ENCODE measurements at places on chromosomes 16 and 17.

DNA sequence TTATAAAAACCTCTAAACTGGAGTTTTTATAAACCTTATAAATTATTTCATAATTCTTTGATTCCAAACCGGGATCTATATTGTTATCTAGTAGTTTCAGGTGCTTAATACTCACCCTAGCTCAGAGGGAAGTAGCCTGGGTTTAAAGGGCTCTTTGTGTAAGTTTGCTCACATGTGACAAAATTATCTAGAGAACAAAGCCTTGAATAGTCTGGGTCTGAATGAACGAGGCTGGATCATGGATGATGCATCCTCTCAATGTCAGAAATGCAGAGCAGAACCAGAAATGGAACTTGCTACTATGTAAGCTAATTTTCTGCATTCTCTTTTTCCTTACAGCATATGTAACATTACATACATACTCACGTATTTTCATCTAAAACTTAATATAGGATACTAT lies 103.9 kb upstream of the NETO2 start:
- no peak for DNase-seq

DNA sequence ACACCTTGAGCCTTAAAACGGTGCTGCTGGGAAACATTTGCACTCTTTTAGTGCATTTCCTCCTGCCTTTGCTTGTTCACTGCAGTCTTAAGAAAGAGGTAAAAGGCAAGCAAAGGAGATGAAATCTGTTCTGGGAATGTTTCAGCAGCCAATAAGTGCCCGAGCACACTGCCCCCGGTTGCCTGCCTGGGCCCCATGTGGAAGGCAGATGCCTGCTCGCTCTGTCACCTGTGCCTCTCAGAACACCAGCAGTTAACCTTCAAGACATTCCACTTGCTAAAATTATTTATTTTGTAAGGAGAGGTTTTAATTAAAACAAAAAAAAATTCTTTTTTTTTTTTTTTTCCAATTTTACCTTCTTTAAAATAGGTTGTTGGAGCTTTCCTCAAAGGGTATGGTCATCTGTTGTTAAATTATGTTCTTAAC lies 4.4 kb downstream of the SOX9 start:
- DNase-seq = no peak

GRCh38 chr16:58384437-58385055 lies 7.7 kb upstream of the GINS3 start:
- no peak for DNase-seq

GRCh38 chr16:88331989-88332920 lies 50.5 kb upstream of the ZNF469 start:
- peak; percentile 100 for DNase-seq

GRCh38 chr16:69860233-69861231 lies 90.6 kb upstream of the CLEC18A start:
- DNase-seq = no peak

GRCh38 chr16:55499951-55500529 lies 8.8 kb upstream of the LPCAT2 start:
- DNase-seq = peak; percentile 98

GRCh38 chr17:74274060-74274708 lies at the start of gene DNAI2:
DNAI2 (plus strand) TSS chr17:74274234; CDS start chr17:74281818, 7,584 bp downstream.
- DNase-seq = no peak

- peak; percentile 8 for DNase-seq
Measured at GRCh38 chr16:9837481-9837880, 344.7 kb downstream of the GRIN2A start.

- DNase-seq = no peak
Measured at GRCh38 chr17:48597778-48598631, 4.4 kb upstream of the HOXB5 start.

DNA sequence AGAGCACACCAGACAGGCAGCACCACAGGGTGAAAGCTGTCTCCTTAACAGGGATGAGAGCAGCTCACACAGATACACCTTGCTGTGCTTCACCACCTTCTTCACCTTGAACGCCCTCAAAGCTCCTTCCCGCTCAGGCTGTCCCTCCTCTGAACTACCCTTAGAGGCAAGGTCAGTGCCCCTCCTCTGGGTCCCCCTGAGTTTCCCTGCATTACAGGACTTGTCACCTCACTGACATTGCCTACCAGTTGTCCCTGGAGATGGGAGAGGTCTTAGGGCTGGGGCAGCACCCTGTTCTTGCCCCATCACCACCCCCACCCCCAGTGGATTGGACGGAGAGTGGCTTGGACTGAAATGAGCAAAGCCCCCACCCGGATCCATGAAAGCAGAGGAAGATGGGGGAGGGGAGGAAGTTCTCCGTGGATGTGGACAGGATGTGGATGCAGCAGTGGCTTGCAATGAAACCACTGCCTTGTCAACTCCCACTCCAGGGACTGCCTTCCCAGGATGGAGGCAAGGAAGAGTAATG lies 73.2 kb upstream of the CDH5 start:
- DNase-seq = no peak

DNA sequence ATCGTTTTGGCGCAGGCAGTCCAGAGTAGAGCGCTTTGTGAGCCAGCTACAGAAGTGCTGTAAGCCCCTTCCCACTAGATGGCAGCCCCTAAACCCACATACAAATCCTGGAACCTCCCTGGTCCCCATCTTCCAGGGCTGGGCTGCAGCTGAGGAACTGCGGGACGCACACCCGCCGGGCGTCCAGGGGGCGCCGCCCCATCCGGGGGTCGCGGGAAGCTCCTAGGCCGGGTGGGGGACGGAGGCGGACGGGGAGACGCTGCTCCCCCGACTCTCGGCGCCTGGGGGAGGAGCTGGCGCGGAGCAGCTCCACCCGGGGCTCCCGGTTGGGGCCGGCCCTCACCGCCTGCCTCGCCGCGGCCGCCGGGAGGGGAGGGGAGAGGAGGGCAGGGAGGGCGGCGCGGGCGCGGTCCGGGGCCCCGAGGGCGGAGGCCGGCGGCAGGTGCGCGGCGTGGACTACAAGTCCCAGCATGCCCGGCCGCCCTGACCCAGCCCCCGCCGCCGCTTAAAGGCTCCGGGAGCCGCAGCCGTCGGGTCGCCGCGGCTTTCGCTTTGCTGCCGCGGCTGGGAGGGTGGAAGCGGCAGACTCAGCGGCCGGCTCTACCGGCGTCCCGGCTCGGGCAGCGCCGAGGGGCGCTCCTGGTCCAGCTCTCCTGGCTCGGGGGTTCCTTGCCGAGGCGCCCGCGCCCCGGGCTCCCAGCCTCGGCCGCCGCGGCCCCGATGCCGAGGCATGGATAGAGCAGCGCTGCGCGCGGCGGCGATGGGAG lies at the start of gene KSR1:
TSS of gene KSR1 (plus strand) at position 535 of the 767 bp plus-strand sequence. CDS start at position 731, 196 bp downstream.
- DNase-seq = peak; percentile 69

DNA sequence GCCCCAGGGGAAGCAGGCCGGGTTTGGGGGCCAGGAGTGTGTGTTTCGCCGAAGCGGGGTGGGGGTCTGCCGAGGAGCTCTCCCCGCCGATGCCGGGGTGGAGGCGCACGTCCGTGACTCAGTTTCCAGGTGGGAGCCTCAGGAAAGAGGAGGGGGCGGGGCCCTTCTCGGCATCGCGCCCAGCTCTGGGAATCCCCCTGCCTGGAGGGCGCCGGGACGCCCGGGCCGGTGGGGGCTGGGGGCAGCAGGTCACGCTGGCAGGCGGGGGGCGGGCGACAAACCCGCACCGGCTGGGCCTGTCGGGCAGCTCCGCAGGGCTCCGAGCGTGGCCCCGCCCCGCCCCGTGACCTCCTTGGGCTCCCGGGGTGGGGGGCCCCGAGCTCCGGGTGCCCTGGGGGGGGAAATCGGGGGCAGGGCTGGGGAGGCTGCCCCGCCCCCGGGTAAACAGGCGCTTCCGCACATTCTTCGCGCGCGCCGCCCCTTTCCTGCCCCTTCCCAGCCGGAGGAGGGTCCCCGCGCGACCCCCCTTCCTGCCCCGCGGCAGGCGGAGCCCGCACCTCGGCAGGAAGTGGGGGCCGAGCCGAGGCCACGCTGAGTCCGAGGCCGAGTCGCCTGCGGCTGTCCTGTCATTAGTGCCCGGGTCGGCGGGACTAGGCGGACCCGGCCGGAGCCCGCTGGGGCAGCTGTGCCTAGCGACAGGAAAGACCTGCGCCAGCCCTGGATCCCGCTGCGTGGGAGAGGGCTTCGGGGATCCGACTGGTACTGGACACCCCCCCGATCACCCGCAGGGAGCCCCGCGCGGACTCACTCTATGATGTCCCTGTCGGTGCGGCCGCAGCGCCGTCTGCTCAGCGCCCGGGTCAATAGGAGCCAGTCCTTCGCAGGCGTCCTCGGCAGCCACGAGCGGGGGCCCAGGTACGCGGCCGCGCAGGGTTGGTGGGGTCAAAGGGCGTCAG lies 9.3 kb downstream of the RIPOR1 start:
- DNase-seq = peak; percentile 75

DNA sequence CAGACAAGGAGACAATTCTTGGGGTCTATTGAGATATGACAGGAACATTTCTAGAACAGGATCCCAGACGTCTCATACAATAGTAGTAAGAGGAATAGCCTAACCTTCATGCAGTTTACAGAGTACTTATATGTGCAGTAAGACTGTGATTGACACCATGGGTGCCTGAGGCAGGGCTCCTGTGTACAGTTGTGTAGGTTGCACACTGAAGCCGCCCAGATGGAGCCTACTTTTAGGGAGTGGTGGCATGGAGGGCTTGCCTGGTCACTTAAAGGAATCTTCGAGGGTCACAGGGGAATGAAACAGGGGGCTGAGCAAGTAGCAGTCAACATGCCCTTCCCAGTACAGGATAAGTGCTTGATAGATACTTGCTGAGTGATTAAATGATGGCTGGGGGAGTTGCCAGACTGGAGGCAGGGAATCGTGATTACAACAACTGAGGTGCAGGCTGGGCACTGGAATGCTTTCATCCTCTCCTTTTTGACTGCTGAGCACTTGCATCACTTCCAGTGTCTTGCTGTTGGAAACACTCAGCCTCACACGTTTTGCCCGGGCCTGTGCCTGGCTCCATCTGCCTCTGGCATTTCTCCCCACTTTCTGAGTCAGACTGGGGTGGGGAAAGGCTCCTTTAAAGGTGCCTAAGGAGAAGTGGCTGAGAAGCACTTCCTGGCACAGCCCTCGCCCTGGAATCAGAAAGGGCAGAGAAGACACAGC lies 71.0 kb downstream of the COPRS start:
- DNase-seq = peak; percentile 97

- DNase-seq = no peak
Measured at GRCh38 chr17:45227926-45228762, 6.5 kb downstream of the FMNL1 start.

- no peak for DNase-seq
Measured at GRCh38 chr17:53548252-53548651, 274.5 kb upstream of the KIF2B start.

- peak; percentile 60 for DNase-seq
Measured at GRCh38 chr16:29804455-29805231, 1.7 kb upstream of the MAZ start.

- no peak for DNase-seq
Measured at GRCh38 chr16:65521633-65522328, 399.9 kb upstream of the CDH11 start.

- no peak for DNase-seq
Measured at GRCh38 chr17:18862011-18862410, 4.1 kb downstream of the PRPSAP2 start.

- no peak for DNase-seq
Measured at GRCh38 chr16:70756071-70756470, 44.9 kb downstream of the VAC14 start.

GRCh38 chr16:48434653-48435317 lies 49.6 kb upstream of the SIAH1 start:
- DNase-seq = peak; percentile 37

DNA sequence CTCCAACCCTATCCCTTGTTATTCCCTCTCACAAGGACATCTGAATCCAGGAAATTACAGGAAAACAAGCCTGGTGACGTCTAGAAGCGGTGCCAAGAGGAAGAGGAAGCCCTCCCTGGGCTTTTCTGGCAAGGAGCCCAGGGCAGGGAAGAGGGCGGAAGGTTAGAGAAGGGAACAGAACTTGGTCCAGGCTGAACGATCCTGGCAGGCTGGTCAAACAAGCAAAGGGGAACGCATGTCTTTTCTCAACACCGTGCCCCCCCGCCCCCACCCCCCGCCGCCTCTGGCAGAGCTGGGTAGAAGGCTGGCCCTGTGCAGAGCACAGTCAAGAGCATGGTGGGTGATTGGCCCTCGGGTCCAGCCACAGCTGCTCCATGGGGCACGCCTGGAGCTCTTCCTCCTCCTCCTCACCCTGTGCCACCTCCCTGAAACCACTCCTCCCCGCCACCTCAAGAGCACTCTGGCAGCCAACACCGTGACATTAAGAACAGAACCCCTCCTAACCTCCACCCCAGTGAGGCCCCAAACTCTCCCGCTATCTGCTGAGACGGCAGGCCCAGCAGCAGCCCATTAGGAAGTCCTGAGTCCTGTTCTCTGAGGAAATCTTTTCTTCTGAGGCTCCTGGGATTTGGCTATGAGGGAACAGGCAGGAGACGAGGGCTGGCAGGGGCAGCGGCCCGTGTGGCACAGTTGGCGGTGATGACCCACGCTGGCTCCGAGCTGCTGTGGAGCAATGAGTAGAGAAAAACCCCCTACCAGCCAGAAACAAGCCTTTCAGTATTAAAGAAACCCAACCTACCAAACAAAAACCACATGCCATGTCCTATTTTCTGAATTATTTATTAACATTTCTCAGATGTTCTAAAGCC lies 7.3 kb downstream of the C16orf86 start:
- no peak for DNase-seq

- DNase-seq = no peak
Measured at GRCh38 chr17:81052199-81052997, 17.4 kb downstream of the BAIAP2 start.

GRCh38 chr16:30377812-30378235 lies 3.2 kb downstream of the MYL11 start:
- DNase-seq = peak; percentile 86

DNA sequence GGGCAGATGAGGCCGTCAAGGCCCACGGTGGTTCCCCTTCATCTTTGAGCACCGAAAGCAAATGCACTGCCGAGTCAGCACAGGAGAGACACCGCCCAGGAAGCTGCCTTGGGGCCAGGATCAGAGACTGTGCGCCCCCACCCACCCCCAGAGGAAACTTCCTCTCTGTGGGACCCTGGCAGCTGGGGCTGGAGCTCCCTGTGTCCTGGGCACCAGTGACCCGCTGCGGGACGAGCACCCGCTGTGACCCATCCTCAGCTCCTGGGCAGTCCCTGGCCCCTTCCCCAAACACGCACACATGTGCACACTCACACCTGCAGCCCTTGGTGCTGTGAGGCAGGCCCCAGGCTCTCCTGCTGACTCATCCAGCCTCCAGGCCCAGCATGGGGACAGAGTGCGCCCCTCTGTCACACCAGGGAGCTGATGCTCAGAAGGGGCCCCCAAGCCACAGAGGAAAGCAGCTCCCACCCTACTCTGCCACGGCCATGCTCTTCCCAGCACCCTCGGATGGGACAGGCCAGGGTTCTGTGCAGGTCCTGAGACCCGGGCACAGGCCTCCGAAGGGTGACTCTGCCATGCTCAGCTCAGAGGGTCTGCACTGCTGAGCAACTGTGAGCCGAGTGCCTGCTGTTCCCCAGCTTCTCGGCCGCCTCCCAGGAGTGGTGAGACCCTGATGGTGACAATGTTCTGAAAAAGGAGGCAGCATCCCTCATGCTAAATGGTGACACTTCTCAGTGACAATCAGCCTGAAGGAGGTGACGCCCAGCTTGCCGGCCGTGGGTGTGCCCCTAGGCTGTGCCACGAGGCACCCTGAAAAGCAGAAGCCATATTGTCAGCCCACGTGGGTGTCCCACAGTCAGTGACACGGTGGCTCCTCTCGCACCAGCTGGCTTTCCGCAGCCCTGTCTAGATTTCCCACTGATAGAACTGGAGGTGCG lies 3.6 kb downstream of the PIEZO1 start:
- DNase-seq = no peak
